Fibroblast of skin of abdomen (primary cell): ENCODE measurements at places on chromosomes 7 and 10.
A peak's percentile ranks its signal among the peaks of the same experiment; 100 is the strongest.

- DNase-seq, result no peak
Observed at GRCh38 chr10:124497196-124497881, 35.7 kb downstream of the LHPP start.

- DNase-seq, result no peak
Observed at GRCh38 chr10:14602807-14603533, 171.7 kb downstream of the FAM107B start.

GRCh38 chr7:126940723-126941307 lies 311.9 kb downstream of the GRM8 start:
- no peak for DNase-seq

GRCh38 chr10:128013626-128014025 lies 106.7 kb downstream of the PTPRE start:
- DNase-seq, result no peak

DNA sequence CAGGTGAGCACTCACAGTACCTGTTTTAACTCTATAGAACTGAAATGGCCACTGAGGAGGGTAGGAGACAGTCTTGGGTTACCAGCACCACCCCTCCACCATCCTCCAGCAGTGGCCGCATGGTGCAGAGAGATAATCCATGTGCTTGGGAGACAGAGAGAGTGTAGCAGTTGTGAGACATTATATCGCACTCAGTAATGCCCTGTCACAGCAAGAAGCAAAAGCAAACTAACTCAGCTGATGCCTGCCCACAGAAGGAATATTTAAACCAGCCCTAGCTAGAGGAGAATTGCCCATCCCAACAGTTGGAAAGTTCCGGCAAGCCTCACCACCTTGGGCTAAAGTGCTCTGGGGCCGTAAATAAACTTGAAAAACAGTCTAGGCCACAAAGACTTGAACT lies 58.8 kb upstream of the HBP1 start:
- no peak for DNase-seq

GRCh38 chr7:44963364-44964290 lies 15.2 kb downstream of the MYO1G start:
- DNase-seq, result no peak

GRCh38 chr10:123889821-123890220 lies 1.8 kb downstream of the CPXM2 start:
- DNase-seq, result no peak

DNA sequence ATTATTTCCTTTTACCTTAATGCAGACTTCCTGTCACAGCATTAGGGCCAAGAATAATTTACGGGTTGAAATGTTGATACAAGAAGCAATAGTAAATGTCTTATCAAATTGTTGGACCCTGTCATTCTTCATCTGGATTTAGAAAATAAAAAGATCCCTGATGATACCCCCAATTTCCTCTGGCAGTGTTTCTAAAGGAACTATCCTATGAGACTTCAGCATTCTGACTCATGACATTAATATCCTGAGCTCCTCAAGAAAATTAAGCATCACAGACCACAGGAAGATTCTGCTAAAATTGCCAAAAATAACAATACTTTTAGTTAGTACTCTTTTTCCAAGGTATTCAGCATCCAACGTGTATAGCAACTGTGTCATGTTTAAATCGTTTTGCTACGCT lies 490.5 kb upstream of the ANKRD30A start:
- DNase-seq, result peak; percentile 87

DNA sequence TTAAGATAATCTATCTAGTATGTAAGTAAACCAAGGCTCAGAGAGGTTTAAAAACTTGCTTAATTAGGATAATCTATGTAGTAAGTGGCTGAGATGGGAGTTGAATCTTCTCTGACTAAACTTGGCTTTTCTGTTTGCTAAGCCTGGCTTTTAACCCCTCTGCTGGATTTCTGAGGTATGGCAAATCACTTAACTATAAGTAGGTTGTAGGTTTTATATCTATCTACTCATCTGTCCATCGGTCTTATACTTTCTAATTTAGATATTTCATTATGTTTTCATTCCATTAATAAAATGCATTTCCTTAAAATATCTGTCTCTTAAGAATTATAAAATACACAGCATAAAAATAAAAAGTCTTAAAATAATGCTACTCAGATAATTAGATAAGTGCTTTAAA lies 59.4 kb downstream of the ST7 start:
- peak; percentile 47 for DNase-seq
